ENCODE measurements at places on chromosomes 11 and 22.
A peak's percentile ranks its signal among the peaks of the same experiment; 100 is the strongest.

DNA sequence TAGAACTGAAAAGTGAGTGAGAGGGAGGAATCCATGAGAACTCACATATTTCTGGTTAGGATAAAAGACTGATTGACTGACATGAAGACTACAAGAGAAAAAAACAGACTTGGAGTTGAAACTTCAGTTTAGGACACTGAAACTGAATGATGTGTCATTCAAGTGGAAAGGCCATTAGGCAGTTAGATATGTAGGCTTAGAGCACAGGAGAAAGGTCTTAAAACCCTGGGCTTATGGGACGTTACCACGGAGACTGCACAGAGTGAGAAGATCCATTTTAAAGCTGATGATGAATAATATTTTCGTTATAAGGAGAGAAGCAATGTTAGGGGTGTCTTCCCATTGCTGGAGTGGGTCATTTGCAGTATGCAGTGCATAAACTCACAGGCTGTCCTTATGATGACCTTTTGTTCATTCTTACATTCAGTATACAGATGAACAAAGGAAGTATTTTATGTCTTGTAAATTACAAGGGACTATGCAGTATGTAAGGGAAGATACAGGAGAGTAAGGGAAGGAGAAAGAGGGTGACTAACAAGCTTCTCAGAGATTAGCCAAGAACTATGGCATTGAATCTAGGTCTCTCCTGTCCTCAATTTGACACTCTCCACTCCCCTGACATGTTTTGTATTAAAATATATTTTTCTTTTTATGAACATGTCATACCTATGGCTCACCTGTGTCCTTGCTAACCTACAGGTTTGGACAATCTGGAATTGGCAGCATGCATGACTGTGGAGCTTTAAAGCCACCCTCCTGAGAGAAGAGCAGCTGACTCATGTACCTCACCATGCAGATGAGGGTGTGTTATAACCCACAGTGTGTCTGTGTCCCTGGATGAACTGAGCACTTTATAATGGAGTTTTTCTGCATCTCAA lies 63.7 kb downstream of the MAML2 start:
- no peak for DNase-seq

- no peak for DNase-seq
Observed at GRCh38 chr22:10781571-10782403, 4746.2 kb upstream of the OR11H1 start.

DNA sequence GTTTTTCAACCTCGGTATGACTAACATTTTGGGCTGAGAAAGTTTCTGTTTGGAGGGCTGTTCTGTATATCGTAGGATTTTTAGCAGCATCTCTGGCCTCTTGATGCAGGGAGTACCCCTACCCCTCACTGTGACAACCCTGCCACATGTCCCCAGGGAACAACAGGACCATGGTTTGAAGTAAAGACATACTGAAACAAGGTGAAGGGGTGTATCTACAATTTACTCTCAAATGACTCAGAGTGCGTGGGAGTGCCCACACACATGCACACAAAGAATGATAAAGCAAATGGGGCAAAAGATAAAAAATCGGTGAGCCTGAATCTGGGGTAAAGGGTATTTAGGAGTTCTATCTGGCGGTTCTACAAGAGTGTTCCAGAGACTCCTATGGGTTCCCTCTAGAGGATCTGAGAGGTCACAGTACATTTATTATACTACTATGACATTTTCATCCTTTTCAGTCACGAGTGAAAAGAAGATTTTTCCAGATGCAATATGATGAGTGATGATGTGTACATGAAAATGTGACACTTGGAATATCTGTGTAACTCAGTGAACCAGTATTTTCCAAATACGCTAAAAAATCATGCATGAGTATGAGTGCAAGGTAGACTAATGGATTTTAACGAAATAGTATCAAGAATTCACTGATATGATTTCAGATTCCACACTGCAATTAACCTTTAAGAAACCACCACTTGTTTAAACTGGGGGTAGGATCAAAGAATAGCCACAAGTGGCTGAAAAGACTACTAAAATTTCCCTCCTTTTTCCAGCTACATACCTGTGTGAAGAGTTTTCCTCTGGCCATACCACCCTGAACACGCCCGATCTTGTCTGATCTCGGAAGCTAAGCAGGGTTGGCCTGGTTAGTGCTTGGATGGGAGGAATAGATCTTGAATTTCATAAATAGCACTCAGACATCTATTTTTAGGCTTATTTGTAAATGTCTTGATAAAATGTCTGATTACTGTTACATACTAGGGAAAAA lies 56.3 kb upstream of the YPEL1 start:
- DNase-seq = no peak

- no peak for DNase-seq
Observed at GRCh38 chr11:1011320-1011698, 25.2 kb downstream of the MUC6 start.

- no peak for DNase-seq
Observed at GRCh38 chr22:39312410-39312809, 7.0 kb downstream of the RPL3 start.

GRCh38 chr11:85742873-85743275 lies 56.9 kb upstream of the CCDC89 start:
- peak; percentile 19 for DNase-seq

DNA sequence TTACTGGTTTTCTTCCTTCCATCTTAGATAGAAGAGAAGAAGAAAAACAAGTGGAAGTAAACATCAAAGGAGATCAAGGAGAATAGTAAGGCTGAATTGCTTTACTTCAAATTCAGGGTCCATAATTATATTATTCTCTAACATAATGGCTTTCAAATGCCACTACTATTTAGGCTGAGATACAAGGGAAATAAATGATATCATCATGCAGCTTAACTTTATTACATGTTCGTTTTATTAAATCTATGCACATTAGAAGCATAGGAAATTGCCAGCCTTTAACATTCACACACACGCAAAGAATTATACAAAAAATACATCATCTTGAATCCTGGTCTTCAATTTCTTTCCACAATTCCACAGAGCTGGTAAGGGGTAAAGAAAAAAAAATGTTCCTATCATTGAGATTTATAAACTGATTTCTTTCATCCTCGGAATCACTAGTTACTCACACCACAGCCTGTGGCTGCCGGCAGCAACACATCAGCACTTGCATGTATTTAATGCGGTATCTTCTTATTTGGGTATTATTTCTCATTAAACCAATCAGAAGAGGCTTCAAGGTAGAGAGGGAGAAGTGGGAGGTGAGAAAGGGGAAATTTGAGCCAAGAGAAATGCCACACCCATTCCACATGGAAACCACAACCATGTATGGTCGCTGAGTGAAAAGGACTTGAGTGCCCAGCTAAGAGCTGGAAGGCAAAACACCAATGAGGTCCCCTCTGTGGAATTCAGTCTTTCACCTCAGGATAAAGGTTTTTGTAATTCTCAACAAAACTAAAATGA lies 26.3 kb downstream of the SYTL2 start:
- DNase-seq = no peak

DNA sequence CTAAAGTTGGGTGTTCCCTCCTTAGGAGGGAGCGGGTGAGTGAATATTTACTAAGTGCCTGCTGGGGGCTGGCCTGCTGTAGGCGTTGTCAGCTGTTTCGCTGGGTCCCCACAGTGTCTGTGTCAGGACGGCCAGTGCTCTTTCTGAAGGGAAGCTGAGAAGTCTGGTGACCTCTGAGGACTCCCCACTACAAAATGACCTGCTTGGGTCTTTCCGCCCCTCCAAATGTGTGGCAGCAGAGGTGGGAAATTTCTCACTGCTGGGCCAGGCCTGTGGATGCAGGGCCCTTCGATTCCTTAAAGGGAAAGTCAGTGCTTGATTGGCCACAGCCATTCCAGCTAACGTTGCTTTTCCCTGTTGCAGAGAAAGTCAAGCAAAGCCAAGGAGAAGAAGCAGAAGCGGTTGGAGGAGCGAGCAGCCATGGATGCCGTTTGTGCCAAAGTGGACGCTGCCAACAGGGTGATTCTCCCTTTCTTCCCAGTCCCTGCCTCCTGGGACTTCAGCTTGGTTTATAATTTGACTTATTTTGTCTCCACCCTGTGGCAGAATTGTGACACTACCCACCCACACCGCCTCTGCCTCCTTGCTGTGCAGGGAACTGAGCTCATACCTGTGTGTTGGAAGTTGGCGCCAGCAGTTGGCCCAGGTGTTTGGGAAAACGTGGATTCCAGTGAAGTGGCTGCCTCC lies 6.8 kb downstream of the NAA40 start:
- peak; percentile 73 for DNase-seq
